Stimulated activated CD4-positive, alpha-beta T cell treated with anti-CD3 and anti-CD28 coated beads, TNF-alpha, amount 100 ng/mL, for 24 hours (primary cell): ENCODE measurements at places on chromosomes 16 and 17.

- DNase-seq = peak; percentile 63
Observed at GRCh38 chr17:44919885-44920564, 4.7 kb upstream of the GFAP start.

GRCh38 chr17:32355649-32356377 lies 5.9 kb downstream of the ZNF207 start:
- DNase-seq = no peak

DNA sequence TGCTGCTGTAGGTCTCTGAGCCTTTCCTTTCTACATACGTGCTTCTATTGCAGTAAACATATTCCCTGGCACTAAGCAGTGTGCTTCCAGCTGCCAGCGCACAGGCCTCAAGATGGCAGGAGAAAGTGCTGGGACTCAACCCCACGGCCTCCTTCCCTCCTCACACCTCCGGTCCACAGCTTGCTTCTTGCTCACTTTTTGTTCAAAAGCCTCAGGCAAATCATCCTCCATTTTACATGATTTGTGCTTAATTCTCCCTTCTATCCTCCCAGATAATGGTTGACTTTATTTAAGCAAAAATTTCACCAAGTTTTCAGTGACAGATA lies 5.4 kb downstream of the CDK5R1 start:
- no peak for DNase-seq

DNA sequence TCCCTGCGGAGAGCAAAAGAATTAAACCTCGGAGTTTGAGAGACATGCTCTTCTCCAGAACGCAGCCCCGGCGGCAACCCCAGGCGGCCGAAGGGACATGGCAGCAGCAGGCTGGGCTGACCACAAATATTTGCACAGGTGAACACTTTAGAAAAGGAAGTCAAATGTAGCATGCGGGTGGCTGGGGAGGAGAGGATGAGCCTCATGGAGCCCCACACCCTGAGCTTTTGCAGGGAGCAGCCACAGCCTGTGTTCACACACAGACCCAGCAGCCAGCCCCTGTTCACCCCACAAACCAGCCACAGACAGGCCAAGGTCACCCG lies 17.8 kb downstream of the HS3ST6 start:
- DNase-seq = no peak

DNA sequence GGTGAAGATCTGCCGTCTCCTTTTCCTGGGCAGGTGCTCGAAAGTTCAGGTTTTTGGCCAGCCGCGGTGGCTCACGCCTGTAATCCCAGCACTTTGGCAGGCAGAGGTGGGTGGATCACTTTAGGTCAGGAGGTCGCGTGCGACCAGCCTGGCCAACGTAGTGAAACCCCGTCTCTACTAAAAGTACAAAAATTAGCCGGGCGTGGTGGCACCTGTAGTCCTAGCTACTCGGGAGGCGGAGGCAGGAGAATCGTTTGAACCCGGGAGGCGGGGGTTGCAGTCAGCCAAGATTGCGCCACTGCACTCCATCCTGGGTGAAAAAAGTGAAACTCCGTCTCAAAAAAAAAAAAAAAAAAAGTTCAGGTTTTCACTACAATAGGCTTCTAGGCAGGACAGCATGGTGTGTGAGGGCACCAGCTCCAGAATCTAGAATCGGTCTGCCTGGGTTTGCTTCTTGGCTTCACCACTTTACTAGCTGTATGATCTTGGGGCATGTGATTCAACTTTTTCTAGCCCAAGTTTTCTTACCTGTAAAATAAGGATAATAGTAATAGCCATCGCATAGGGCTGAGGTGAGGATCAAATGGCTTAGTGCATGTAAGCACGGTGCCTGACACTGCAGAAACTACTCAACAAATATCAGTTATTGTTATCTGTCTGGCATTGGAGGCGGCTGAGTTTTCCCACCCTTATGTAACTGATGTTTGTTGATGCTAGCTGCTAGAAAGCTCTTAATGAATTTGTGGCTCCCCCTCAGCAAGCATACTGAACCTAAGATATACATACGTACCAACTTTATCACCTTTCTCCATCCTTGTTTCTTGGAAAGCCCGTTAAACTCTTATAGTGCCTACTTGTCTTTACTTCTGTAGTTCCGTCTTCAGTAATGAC lies 1.3 kb downstream of the PSMD12 start:
- DNase-seq = no peak

DNA sequence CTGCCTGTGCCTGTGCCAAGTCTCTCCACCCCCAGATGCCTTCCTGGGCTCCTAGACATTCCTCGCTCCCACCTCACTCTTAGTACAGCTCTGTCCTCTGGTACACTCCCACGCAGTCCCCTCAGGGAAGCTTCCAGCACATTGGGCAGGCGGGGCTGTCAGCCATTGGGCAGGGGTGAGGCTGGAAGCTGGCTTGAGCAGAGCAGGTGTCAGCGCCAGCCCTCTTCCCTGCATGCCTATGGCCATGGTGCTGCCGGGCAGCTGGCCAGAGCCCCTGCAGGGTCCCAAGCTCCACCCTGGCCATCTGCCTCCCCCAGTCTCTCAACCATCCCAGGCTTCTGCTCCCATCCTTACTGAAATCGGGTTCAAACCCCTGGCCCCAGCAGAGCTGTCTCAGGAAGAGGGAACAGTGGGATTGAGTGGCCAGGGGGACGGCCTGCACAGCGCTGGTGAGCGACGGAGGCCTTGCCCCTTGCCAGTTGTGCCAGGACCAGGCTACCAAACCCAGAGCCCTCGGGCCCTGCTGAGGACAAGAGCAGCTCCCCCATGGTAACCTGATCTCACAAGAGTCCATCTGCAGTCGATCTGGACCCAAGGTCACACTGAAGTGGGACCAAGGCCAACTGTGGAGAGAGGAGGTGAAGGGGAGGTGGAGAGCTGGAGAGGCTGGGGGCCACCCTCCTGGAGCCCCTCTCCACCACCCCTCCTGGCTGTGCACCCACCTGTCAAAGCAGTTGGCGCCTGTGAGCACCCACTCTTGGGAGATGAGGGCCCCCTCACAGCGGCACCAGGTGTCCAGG lies 2.4 kb upstream of the B9D1 start:
- no peak for DNase-seq

GRCh38 chr16:20099375-20099774 lies 25.7 kb upstream of the GPR139 start:
- DNase-seq = no peak

GRCh38 chr17:46878055-46878454 lies 26.7 kb downstream of the WNT9B start:
- no peak for DNase-seq

DNA sequence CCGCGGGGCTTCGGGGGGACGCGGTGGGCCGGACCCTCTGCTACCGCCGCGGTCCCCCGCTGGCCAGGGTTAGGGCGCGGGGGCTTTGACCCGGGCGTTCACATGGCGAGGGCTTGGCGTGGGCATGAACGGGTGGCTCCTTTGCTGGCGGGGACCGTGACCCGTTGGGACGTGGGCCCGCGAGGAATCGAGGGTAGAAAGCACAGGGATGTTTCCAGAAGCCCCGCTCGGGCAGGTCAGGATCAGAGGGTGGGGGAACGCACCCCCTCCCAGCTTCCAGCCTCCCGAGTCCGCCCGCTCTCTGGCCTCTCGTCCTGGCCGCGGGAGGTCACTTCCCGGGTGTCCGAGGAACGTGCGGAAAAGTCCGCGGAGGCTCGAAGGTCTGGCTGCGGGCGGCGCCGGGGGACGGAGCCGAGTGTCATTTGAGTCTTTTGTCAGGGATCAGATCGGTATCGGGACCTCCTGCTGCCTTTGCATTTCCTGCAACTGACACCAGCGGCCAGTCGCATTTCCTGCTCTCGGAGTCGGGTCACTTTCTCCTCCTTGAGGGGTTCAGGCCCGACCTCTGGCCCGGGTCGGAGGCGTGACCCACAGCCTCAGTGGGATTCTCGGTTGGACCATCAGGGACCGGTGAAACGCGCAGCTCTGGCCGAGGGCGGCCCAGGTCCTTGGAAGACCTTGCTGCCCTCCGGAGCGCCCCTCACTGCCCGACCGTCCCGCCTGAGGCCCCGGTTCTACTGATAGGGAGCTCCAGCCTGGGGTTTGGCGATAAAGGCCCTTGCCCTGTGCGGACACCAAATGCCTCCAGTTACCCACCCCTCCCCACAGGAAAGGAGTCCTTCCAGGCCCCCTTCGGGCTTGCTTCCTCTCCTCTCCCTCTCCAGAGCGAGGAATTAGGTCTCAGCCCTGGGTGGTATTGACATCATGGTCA lies 702 bp upstream of the WNT3 start:
- DNase-seq = no peak

DNA sequence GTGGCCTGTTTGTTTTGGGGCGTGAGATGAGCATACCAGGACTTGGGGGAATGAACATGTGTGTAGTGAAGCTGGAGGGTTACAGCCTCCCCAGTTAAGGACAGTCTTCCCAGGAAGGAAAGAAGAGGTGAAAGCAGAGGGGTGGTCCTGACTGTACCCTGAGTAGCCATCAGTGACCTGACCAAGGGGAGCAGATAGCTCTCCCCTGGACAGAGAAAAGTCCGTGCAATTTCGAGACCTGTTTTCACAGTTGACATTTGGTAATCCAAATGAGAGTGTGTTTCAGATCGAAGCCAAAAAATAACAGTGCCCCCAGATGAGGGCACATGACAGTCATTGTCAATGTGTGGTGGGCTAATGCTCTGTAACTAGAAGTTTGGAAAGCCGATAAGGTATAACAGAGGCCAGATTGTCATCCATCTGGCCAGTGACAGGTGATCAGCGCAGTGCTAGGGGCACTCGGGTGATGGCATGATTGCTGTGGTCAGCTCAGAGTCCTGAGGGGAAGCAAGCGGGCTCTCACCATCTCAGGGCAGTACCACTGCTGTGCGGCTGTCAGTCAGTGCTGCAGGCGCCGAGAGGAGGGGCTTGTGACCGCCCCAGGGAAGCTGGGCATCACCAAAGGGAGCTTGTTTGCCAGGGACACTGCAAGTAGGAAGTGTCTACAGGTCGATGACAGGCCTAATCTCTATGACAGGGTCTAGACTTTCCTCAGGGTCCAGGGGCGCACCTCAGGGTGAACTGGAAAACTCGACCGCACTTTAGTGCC lies 1.1 kb upstream of the NME2 start:
- no peak for DNase-seq

GRCh38 chr16:51180719-51181502 lies 29.8 kb upstream of the SALL1 start:
- DNase-seq = no peak

DNA sequence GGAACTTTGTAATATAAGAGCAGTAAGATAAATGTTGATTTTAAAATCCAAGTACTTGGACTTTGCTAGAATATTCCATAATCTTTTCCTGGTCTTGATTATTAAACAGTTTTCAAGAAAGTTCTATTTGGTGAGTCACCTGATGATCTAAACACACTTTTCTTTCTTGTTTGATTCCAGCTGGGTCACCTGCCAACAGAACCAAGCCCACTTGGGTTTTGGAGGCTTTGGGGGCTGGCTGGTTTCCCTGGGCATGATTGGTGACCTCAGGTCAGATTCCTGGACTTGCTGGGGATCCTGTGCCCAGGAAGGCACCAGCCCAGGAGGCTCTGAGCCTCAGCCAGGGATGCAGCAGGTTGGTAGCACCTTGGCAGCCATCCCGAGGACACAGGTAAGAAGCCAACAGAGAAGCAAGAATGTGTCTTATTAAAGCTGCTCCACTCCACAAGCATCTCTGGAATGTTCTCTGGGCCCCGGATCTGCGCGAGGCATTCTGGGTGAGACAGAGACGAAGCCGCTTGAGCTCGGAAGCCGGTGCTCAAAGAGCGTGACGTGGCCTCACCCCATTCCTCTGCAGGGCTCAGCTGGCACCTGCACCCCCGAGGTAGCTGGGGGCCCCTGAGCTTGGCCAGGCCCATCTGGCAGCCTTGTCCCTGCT lies 3.1 kb upstream of the TEX19 start:
- DNase-seq = no peak

GRCh38 chr16:56294579-56294978 lies 103.3 kb downstream of the GNAO1 start:
- DNase-seq = no peak

DNA sequence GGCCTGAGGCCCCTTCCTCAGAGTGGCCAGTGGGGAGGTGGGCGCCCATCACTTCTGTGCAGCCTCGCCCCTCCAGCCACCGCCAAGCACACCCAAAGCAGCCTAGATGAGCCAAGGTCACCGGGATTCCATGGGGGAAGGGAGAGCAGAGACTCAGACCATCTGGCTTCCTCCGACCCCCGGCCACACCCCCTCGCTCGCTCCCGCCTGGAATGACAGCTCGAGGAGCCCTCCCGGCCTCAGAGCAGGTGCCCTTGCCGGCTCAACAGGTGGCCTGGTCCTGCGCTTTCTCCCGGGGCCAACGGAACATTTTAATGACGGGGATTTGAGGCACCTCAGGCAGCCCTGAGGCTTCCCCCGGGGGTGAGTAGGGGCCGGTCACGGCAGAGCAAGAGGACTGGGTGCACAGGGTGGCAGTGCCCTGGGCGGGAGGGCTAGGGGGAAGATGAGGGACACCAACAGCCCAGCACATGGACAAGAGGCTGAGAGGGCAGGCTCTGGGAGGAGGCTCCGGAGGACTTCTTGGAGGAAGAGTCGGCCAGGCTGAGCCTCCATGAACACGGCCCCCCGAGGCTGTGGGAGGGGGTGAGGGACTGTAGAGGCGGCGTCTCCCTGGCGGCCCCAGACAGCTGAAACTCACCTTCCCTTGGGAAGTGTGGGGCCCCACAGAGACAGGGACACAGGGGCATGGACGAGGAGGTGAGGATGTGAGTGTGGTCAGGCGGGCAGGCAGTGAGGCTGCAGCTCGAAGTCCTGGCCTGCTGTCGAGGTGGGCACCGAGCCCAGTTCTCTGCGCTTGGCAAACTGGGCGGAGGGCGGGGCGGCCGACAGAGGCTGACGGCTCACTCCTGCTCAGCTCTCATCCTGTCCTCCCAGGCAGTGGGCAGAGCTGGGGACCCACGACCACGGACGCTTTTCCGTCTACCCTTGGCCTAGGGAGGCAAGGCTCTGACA lies 12.5 kb upstream of the C1QTNF8 start:
- DNase-seq = no peak

GRCh38 chr17:81484195-81484979 lies 28.2 kb downstream of the ACTG1 start:
- DNase-seq = peak; percentile 72

DNA sequence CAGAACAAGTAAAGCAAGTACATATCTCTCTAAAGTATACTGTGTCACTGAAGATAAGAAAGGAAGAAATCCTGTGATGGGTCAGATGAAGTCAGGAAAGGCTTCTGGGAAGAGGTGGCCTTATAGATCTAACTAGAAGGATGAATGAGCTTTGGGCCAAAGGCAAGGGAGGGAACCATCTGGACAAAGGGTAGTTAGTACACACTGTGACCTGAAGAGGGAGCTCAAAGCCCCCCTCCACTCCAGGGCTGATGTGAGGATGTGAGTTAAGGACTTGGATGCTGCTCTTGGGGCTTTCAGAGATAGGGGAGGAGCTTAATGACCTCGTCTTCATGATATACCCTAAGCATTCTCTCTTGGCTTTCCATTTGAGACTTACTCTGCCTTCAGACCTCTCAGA lies 185.3 kb upstream of the CACNG3 start:
- no peak for DNase-seq
